ENCODE measurements at places on chromosomes 5 and 9. TPM values are rescaled to one million over a fixed set of nuclear protein-coding genes. Genes with fewer than 3 reads are reported as not detected.

- no peak overlapping the region for H3K27ac ChIP-seq
- H3K4me3 ChIP-seq = no peak overlapping the region
- no peaks in the 10 kb centered on the region for H3K27me3 ChIP-seq
- DNase-seq = no peak
- H3K4me1 ChIP-seq = no peaks in the 10 kb centered on the region
Measured at GRCh38 chr9:100590481-100590880, 12.6 kb downstream of the CAVIN4 start.

DNA sequence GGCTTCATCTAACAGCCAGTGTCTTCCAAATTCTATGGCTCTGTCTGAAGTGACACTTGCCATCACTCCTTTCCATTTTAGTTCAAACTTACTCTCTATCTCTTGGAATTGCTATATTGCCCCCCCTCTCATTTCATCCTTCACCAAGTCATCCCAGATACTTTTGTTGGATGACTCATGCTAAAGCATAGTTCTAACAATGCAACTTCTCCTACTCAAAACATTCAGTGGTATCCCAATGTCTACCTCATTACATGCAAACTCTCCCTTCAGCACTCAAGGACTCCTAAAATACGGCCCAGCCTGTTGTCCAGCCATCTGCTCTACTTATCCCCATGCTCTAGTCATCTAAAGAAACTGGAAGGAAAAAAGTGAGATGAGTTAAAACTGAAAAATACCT, 171.6 kb downstream of the RASEF start:
- DNase-seq = no peak
- no peak overlapping the region for H3K4me3 ChIP-seq
- no peaks in the 10 kb centered on the region for H3K27me3 ChIP-seq

SPINK7 gene
- not detected for total RNA-seq

DNA sequence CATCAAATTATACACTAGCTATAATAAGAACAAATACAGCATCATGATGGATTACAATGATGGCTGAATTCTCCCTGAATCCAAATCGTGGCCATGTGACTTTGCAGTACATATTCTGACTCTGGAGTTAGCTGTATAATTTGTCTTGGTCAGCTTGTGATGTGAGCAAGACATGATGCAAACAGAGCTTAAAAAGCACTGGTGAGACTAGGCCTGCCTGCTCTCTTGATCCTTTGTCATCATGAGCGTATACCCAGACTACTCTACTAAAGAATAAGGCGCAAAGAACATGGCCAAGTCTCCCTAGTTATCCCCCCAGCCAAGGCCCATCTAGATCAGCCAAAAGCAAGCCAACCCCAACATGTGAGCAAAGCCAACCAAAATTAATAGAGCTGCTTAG, 34.7 kb upstream of the IFNE start:
- H3K36me3 ChIP-seq = no peaks in the 10 kb centered on the region
- no peak for DNase-seq
- H3K4me1 ChIP-seq = no peaks in the 10 kb centered on the region
- H3K27me3 ChIP-seq = no peaks in the 10 kb centered on the region

DNA sequence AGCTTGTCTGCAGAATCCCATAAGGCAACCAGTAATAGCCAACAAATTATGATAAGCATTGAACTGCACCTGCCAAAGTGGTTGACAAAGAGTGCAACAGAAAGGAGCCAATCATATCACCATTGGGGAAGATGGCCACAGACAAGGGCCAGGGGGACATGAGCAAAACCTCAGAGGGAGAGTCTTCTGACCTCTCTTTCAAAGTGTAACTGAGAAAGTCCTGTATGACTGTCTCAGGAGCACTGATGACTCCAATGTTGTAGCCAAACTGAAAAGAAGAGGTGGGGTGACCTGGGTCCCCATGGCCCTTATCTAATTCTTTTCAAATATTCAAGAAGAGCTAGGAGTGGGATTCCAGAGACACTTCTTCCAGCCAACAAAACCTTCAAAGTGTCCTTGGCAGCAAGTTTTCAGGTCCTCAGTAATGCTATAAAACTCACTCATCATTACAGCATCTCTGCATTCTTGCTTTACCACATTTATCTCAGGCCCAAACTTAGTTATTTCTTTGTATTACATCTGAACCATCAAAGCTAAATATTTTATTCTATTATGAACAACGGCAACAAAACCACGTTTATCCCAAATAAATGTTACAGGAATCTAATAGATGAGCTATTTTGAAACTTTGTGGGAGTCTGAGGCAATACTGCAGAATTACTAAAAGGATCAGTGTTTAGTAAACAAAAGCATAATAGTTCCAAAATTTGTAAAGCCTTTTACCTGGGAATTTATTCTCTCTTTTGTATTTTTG, 24.4 kb downstream of the FBLL1 start:
- H3K36me3 ChIP-seq = peaks cover 50% of the 10 kb centered on the region
- no peak for DNase-seq
- no peak overlapping the region for H3K4me3 ChIP-seq
- no peak overlapping the region for H3K27ac ChIP-seq

WNK2 gene
- total RNA-seq = 7.7 TPM

GRCh38 chr9:119639287-119639955, 270.2 kb upstream of the BRINP1 start:
- no peaks in the 10 kb centered on the region for H3K36me3 ChIP-seq
- H3K4me1 ChIP-seq = no peaks in the 10 kb centered on the region
- H3K27me3 ChIP-seq = no peaks in the 10 kb centered on the region
- H3K27ac ChIP-seq = no peak overlapping the region

DNA sequence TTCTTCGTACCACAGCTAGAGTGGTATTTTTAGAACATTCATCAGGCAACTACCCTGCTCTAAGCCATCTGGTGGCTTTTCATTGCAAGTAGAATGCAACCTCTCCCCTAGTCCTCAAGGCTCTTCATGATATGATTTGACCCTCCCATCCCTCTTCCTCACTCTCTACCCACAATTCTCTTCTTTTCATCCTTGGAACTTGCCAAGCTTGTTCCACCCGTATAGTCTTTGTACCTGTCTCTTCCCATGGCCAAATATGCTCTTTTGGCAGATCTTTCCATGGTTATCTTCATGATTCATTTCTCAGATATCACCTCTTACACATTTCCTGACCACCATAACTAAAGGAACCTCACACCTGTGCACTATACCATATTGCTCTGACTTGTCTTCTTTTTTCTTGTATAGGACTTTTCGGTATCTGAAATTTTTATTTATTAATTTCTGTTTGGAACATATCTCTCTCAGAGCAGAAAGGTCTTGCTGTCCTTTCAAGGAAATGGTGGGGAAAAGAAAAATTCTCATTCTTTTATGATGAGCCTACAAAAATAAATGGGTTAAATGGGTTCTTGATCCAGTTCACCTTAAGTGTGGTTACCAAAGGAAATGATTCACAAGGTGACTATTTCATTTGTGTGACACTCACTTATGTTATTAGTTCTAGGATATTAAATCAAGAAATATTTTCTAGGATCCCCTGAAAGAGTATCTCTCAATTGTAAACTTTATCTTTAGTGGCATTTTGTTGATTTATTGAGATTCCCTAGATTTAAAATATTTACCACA, 3.7 kb upstream of the CD274 start:
- no peaks in the 10 kb centered on the region for H3K36me3 ChIP-seq
- DNase-seq = no peak
- H3K27me3 ChIP-seq = no peaks in the 10 kb centered on the region
- H3K4me1 ChIP-seq = peaks cover 23% of the 10 kb centered on the region
- H3K27ac ChIP-seq = no peak overlapping the region

DNA sequence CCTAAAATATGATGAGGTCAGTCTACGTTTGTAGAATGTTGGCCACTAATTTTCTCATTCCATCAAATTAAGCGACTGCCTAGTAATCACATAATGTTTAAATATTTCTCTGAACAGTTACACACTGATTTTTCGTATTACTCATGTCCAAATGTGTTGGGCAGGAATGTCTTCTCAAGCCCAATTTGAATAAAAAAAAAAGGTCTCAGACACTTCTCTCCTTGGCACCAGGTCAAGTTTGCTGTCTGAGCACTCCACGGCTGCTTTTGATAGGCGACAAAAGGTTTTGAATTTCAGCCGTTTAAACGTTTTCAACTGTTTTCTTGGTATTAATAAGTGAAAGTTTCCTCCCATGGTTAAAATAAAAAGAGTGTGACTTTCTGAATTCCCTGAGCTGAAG, 542.1 kb downstream of the IRX1 start:
- H3K4me1 ChIP-seq = no peaks in the 10 kb centered on the region
- H3K36me3 ChIP-seq = no peaks in the 10 kb centered on the region
- H3K27me3 ChIP-seq = no peaks in the 10 kb centered on the region

DNA sequence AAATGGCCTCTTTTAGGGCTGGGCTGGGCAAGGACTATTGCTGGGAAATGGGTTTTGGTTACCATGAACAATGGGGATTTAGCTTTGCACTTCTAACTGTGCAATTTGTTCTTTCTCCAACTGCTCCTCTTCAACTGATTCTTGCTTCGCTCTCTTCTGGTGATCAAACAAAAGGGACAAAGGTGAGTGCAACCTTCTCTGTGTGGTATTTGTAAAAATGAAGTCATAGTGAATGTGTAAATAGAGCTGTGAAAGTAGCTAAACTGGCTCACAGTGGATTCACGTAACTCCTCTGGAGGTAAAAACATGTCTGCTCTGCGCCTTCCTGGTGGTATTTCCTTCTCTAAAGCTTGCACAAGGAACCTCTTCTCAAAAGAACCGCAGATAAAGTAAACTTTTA, 20.9 kb upstream of the SPINK14 start:
- H3K4me1 ChIP-seq = peaks cover 23% of the 10 kb centered on the region
- no peaks in the 10 kb centered on the region for H3K27me3 ChIP-seq
- no peaks in the 10 kb centered on the region for H3K36me3 ChIP-seq
- peak overlapping the region; percentile 62 for H3K27ac ChIP-seq
- no peak for DNase-seq

ENTPD8 gene
- total RNA-seq = 0.15 TPM

- DNase-seq = no peak
- no peaks in the 10 kb centered on the region for H3K4me1 ChIP-seq
- H3K4me3 ChIP-seq = no peak overlapping the region
- H3K27me3 ChIP-seq = no peaks in the 10 kb centered on the region
Measured at GRCh38 chr9:71557310-71557709, 211.0 kb downstream of the CEMIP2 start.

C1QTNF2 gene
- total RNA-seq = 1.6 TPM

DNA sequence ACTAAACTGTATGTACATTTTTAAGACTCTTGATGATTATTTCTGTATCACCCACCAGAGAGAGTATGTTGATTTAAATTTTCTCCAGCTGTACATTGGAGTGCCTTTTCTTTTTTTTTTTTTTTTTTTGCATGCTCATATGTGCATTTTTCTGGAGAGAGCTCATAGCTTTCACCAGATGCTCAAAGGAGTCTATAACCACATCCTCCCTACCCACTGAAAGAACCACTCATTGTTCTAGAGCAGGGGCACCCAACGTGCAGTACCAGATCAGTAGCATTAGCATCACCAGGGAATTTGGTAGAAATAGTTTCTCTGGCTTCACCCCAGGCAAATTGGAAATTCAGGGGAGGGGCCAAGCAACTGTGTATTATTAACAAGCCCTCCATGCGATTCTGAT, 53.9 kb upstream of the TMEM171 start:
- peaks cover 67% of the 10 kb centered on the region for H3K36me3 ChIP-seq
- H3K4me1 ChIP-seq = no peaks in the 10 kb centered on the region
- H3K27ac ChIP-seq = no peak overlapping the region
- no peak for DNase-seq

GRCh38 chr5:33696411-33696810, 195.4 kb downstream of the ADAMTS12 start:
- no peaks in the 10 kb centered on the region for H3K36me3 ChIP-seq
- H3K27me3 ChIP-seq = no peaks in the 10 kb centered on the region
- H3K4me3 ChIP-seq = no peak overlapping the region
- H3K4me1 ChIP-seq = no peaks in the 10 kb centered on the region
- DNase-seq = no peak

TPPP gene
- total RNA-seq = 16.2 TPM

GRCh38 chr9:111627260-111627963, 3.7 kb upstream of the DNAJC25 start:
- DNase-seq = no peak
- peaks cover 15% of the 10 kb centered on the region for H3K4me1 ChIP-seq
- no peaks in the 10 kb centered on the region for H3K27me3 ChIP-seq
- H3K4me3 ChIP-seq = no peak overlapping the region

- DNase-seq = no peak
- H3K27ac ChIP-seq = no peak overlapping the region
- no peaks in the 10 kb centered on the region for H3K36me3 ChIP-seq
- H3K4me3 ChIP-seq = no peak overlapping the region
- H3K27me3 ChIP-seq = no peaks in the 10 kb centered on the region
- H3K4me1 ChIP-seq = no peaks in the 10 kb centered on the region
Measured at GRCh38 chr9:18753904-18754303, 279.1 kb downstream of the SAXO1 start.

FST gene
- 2.1 TPM for total RNA-seq
